ENCODE measurements at places on chromosomes 2 and 18. TPM values are rescaled to one million over a fixed set of nuclear protein-coding genes. Genes with fewer than 3 reads are reported as not detected.

The PTPN2 gene
- 77.6 TPM for total RNA-seq

The REG3A gene
- not detected for total RNA-seq

The GAREM1 gene
- total RNA-seq, result 0.11 TPM

The NR4A2 gene
- total RNA-seq, result 29.7 TPM

The CABLES1 gene
- 1.1 TPM for total RNA-seq

The STRN gene
- total RNA-seq, result 19.7 TPM

The GPR39 gene
- not detected for total RNA-seq

The ZNF385B gene
- not detected for total RNA-seq

DNA sequence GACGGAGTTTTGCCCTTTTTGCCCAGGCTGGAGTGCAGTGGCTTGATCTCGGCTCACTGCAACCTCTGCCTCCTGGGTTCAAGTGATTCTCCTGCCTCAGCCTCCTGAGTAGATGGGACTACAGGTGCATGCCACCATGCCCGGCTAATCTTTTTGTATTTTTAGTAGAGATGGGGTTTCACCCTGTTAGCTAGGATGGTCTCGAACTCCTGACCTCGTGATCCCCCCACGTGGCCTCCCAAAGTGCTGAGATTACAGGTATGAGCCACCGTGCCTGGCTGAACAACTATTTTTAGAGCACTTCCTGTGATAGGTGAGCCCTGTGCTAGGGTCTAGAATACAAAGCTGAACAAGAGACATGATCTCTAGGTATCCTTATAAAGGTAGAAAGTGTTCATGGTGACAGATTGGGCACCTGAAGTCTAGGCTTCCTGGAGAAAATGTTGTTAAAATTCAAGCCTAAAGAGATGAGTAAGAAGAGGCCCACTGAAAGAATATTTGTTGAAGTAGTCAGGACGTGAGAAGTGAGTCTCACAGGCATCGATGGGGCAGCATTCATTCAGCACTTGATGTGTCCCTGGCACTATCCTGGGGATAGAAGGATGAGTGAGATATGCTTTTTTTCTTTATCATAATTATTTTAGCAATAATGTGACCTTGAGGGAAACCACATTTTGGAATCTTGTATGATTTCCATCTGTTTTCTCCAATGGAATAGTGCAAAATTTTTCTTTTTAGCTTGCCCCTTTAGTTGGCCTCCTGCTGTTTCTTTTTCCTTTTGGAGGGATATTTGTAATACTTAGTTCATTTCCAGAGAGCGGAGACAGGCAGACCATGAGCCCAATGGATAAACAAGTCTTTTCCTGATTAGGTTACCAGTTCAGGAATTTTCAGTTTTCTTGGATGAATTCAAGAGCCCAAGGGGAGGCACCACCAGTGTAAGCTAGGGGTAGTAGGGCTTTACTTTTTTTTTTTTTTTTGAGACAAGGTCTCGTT, 5.1 kb downstream of the ZNF236 start:
- DNase-seq, result no peak

DNA sequence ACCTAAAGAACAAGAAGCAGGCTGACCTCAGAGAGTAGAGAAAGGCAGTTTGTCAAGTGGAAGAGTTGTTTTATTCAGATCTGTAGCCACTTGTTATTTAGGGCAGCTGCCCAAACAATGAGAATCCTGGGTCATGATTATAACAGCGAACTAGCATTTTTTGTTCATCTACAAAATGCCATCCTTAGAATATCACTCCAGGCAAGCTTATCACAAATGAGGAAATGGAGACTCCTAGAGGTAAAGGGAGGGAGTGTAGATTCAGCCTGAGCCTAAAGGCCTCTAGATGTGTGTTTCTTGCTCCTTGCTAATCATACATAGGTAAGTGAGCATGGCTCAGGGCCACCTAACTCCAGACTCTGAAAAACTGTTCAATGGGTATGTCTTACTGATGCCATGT, 126.1 kb downstream of the HNMT start:
- DNase-seq, result no peak

DNA sequence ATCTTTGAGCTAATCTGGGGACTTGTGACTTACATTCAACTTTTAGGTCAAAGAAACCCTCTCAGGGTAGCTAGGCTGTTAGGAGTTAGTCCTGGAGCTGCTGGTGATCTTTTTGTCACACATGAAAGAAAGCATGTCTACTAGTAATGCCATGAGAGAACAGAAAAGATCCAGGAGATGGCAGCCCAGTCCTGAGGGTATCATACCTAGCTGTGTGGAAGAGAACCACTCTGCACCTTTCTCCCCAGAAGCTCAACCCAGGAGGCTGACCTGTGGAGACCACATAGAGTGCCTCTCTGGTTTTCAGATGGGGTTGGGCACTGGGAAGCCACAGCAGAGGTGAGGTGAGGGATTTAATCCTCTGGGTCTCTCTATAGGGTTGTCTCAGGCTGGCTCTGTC, 460.2 kb upstream of the UBE2E3 start:
- DNase-seq, result no peak

DNA sequence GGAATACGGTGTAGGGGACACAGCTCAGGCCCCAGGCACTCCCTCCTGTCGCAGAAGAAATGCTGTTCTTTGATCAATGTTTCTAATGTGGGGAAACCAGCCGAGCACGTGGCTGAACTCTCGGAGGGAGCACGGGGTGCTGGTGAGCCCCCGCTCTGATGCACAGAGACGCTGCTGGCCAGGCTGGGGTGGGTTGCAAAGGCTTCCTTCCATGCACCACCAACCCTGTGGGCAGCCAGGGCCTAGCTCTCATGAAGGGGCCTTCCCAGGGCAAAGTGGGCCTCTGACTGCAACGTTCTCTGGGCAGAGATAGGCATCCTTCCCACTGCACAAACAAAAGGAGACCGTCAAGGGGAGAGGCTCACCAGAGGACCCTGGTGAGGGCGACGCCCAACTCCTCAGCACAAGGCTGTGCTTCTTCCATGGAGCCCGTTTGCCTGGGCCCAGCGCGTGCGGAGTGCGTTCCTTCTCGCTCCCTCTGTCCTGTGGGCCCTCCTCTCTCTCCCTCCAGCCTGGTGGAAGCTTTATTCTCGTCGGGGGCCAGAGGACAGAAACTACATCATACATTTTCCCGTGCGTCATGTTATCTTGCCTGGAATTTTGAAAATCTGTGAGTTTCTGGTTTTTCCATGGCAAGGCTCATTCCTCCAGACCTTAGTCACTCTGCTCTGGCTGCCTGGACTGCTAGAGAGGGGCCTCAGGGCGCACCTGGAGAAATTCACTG, 61.1 kb upstream of the SP3 start:
- DNase-seq, result no peak

- peak; percentile 36 for DNase-seq
Measured at GRCh38 chr2:181677912-181678586, 2.3 kb downstream of the NEUROD1 start.

DNA sequence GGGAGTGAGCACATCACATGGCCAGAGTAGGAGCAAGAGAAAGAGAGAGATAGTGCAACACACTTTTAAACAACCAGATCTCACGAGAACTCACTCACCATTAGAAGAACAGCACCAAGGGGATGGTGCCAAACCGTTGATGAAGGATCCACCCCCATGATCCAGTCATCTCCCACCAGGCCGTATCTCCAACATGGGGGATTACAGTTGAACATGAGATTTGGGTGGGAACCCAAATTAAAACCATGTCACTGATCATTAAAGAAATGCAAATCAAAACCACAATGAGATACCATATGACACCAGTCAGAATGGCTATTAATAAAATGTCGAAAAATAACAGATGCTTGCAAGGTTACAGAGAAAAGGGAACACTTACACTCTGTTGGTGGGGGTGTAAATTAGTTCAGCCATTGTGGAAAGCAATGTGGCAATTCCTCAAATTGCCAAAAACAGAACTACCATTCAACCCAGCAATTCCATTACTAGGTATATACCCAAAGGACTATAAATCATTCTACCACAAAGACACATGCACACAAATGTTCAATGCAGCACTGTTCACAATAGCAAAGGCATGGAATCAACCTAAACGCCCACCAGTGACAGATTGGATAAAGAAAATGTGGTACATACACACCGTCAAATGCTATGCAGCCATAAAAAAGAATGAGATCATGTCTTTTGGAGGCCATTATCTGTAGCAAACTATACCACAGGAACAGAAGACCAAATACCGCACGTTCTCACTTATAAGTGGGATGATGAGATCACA, 137.1 kb downstream of the COL6A3 start:
- DNase-seq, result no peak

DNA sequence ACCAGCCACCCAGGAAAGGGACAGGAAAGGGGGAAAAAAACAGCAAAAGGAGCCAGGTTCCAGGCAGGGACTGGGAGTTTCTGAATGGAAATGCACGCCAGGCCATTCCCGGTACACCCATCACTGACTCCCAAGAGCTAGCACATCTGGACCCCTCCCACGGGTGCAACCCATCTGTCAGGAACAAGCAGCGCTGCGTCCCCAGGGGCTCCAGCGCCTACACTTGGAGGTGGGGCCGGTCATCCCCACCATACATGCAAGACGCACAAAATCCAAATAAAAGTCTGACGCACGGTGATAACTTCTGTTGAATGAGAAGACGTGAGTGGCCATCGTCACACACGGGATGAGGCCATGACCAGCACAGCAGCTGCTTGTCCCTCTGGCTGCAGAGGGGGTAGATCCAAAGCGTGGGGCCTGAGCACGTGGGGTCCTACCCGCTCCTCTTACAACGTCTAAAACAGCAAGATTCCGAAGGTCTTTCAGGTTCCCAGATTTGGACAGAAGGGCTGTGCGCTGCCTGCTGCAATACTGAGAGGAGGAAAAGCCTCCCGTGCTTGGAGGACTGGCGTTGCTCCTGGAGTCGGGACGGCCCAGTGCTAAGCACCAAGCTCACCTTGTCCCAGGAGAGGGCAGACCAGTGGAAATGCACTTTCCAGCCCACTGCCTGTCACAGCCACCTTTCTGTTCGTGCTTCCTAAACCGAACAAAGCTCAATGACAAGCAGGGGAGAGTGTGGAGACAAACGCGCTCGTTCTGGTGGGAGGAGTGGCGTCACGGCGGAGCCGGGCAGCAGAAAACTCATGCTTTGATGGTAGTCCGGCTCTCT, 68.9 kb downstream of the NDUFA10 start:
- no peak for DNase-seq

GRCh38 chr2:159013103-159013502, 44.7 kb downstream of the TANC1 start:
- no peak for DNase-seq

DNA sequence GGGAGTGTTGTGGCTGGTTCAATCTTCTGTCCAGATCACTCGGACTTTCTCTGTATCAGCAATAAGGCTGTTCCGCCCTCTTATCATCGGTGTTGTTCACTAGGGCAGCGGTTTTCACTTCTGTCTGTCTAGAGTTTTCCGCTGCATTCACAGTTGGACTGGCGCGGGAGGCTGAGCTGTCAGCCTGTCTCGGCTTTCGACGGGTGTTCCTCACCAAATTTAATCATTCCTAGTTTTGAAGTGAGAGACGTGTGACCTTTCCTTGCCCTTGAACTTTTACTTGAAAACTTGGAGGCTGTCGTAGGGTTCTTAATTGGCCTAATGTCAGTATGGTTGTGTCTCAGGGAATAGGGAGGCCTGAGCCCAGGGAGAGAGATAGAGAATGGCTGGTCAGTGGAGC, 108.3 kb downstream of the NFATC1 start:
- no peak for DNase-seq

- no peak for DNase-seq
Measured at GRCh38 chr2:3785890-3786273, 82.5 kb downstream of the DCDC2C start.

- no peak for DNase-seq
Measured at GRCh38 chr2:95058466-95058988, 33.0 kb downstream of the MAL start.

DNA sequence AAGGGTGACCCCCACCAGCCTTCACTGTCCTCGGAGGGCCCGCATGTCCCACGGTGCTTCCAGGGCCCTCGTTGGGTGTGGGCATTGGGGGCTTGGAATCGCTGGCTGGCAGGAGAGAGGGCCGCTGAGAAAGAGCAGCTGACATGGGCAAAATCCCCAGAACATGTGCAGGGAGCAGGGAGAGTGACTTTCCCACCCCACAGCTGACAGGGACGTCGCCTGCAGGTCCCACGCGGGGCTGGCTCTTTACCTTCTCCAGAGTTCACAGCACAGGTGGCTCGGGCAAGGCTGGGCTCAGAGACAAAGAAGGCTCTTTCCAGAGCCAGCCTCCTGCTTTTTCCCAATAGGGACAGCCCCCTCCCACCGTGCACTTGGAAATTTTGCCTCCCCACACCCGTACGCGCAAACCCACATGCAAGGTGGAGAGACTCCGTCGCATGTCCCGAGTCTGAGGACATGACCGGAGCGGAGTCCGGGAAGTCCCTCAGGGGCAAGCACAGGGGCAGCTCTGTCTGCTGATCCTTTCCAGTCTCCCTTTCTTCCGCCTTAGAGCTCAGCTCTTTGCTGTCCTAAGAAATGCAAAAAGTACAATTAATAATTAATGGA, 370.2 kb upstream of the MYT1L start:
- no peak for DNase-seq

DNA sequence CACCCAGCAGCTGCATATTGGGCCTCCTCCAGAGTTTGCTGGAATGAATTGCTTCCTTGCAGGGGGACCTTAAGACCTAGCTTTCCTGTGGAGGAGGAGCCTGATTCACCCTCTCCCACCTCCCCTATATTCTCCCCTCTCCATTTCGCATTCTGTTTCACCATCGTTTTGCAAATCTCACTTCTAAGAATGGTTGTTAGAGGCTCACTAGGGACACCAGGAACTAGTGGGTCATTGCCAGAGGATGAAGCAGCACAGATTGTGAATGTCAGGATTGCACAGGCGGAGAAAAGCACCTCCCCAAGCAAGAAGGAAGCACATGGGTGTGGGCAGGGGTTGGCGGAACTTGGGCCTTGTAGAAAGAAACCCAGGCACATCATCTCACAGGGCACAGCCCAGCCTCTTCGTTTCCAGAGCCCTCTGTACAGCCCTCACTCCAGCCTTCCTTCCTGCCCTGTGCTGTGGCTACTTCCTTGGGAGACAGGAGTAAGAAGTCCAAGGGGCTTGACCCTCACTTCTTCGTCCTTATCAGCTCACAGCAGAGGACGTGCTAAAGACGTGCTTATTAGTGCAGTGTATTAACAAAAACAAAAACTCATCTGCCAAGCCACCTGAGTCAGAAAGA, 63.4 kb downstream of the TACR1 start:
- DNase-seq, result no peak

DNA sequence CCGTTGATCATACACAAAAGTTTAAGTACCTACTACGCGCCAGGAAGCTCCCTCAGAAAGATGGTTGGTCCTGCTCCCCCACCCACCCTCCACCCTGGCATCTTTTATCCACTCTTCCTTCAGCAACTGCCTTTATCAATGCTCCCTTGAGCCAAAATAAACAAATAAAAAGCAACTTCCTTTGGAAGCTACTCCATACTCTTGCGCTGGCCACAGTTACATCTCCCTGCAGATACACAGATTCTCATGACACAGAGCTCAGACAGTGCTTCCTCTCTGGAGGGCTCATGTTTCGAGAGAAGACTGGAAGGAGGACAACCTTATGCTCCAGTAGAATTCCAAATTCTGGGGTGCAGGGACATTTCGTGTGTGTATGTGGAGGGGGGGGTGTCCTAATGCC, 3.8 kb upstream of the STEAP3 start:
- DNase-seq, result no peak

DNA sequence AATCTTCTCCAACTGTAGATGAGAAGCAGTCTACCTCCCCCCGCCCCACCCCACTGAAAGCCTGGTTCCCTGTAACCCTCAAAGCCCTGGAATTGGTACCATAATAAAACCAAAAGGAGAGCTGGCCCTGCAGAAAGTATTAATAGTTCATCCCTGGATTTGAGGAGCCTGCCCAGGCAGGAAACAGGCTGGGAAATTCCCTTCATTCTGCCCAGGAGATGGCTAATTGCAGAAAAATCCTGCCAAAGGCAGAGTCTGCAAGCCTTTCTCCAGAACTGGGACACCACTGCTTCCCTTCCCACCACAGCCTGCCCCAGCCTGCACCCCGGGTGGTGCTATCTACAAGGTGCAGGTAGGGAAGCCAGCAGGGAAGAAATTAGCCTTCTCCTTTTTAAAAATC, 16.3 kb downstream of the GKN2 start:
- no peak for DNase-seq
